ENCODE measurements at places on chromosomes 2 and 18.

- no peak for DNase-seq
These were observed 11.7 kb downstream of the OSBPL6 start for GRCh38 chr2:178205853-178206521.

DNA sequence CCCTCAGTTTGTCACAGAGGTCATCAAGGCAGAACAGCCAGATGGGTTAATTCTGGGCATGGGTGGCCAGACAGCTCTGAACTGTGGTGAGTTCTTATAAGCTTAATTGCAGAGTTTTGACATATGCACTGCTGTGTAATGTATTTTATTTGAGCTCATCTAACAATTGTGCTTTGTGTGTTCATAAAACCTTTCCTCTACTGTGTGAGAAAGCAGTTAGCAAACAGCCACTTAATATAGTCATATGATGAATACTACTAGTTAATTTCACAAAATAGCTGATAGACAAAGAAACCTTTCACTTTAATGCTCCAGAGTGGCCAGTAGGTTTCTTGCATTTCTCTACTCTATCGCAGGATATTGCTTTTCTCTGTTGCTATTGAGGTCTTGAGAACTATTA, 43.1 kb downstream of the CPS1 start:
- DNase-seq = no peak

DNA sequence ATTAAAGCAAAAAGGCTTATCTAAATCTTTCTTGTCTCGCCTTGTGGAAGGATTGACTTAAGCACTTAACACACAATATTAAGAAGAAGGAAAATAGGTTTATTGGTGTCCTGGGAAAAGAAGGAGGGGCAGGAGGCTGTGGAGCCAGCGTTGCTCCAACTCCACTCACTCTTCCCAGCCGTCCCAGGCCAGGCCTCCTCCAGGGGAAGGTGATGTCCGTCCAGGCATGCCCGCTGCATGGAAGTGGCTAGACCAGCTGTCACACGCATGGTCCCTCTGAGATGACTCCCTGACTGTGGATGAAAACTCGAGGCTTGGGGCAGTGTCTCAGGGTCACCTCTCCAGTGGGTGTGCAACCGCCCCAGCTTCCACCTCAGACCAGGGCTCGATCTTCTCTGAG, 281.1 kb downstream of the GALR1 start:
- no peak for DNase-seq

GRCh38 chr2:219844401-219845091, 217.1 kb downstream of the SLC4A3 start:
- no peak for DNase-seq

DNA sequence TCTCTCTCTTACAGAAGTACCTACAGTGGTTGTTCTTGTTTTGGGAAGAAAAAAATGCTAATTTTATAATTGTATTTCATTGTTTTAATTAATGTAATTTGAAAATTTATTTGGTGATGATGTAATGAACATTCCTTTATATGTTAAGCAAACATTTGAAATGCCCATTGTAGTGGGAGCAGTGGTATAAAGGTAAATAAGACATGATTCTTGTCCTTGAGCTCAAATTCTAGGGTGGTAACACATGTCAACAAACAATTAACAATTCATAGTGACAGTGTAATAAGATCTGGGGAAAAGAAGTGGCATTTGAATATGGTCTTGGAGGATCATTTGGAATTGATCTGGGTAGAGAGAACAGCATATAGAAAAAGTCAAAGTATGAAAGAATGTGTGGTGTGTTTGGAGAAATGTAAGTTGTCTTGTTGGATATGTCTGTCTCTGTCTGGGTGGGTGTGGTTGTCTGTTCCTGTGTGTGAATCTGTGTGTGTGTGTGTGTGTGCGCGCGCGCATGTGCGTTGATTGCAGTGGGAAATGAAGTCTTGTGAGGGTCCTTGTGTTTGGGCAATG, 5.8 kb downstream of the PTPN4 start:
- DNase-seq = no peak

- DNase-seq = no peak
These were observed 787.2 kb downstream of the TDRD15 start for GRCh38 chr2:21910832-21911507.

Measured in DMS79 treated with DMSO at 0.1 percent for 48 hours (cell line).